Ascending aorta (tissue), 2 donors: ENCODE measurements at places on chromosomes 4 and X.
A peak's percentile ranks its signal among the peaks of the same experiment; 100 is the strongest.

GRCh38 chr4:128946916-128947315, 137.4 kb downstream of the JADE1 start:
- H3K4me3 ChIP-seq, result no peak overlapping the region
- no peaks in the 10 kb centered on the region for H3K4me1 ChIP-seq
- no peak overlapping the region for H3K27ac ChIP-seq
- H3K27me3 ChIP-seq, result no peaks in the 10 kb centered on the region
- no peak for DNase-seq

- peaks cover under 1% of the 10 kb centered on the region for H3K4me1 ChIP-seq
- no peak for DNase-seq
- peaks cover 6% of the 10 kb centered on the region for H3K36me3 ChIP-seq
- H3K27me3 ChIP-seq, result no peaks in the 10 kb centered on the region
Measured at GRCh38 chr4:41620594-41621256, 82.8 kb downstream of the LIMCH1 start.

DNA sequence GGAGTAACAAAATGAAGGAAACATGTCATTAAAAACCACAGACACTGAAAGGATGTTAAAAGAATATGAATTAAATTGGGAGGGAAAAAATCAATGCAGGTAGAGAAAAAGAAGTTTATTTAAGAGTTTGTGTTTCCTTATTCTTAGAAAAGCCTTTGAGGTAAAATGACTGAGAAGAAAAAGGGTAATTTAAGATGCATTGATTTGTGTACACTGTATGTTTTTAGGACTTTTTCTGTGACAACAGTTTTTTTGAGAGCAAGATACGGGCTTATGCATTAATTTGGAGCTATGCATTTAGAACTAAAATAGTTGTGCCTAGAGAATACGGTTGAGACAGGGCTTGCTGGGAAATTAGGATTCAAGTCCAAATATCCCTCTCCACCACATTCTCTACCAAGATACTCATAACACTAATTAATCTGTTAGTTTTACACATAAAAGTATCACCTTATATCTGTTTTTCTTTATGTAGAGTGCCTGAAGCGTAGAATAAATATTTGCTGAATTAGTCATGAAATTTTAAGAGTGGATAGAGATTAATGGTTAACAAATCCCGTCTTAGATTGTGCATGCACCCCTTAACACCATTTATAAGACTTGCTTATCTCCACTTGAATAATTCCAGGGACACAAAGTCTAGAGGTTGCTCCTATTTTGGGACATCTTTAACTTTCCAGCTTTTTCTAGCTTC, 232.5 kb downstream of the PCDH7 start:
- H3K4me1 ChIP-seq, result no peaks in the 10 kb centered on the region
- no peaks in the 10 kb centered on the region for H3K27me3 ChIP-seq
- no peak overlapping the region for H3K27ac ChIP-seq
- H3K4me3 ChIP-seq, result no peak overlapping the region
- H3K36me3 ChIP-seq, result no peaks in the 10 kb centered on the region

DNA sequence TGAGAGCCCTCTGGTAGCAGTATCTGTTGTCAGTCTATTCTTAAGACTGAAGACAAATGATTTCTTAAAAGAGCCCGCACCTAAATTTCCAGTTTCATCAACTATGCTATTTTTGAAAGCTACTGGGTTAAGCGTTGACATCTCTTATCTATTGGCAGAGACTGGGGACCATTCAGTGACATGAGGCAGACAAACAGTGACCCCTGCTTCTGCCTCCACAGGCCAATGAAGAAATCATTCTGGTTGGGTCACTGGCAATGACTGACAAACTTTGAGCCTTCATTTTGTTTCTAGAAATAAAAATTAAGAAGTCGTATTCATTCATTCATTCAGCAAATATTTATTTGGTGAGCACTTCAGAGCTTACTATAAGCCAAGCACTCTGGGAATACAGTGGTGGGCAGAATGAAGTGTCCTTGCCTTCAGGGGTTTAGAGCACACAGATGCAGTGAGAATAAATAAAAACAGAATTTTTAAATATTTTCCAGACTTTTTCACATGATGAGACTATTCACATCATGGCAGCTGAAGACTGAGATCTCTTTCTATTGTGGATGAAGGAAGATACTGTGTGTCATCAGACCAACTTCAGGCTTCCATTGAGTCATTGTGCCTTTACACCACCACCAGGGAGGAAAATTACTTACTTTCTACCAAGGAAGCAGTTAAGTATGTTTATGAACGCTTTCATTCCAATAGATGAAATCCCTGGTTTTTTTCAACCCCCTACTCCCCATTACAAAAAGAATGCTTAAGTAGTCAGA, 36.0 kb downstream of the SORBS2 start:
- no peak for DNase-seq
- H3K4me1 ChIP-seq, result peaks cover 24% of the 10 kb centered on the region
- H3K27ac ChIP-seq, result peak overlapping the region; percentile 81
- H3K4me3 ChIP-seq, result no peak overlapping the region

DNA sequence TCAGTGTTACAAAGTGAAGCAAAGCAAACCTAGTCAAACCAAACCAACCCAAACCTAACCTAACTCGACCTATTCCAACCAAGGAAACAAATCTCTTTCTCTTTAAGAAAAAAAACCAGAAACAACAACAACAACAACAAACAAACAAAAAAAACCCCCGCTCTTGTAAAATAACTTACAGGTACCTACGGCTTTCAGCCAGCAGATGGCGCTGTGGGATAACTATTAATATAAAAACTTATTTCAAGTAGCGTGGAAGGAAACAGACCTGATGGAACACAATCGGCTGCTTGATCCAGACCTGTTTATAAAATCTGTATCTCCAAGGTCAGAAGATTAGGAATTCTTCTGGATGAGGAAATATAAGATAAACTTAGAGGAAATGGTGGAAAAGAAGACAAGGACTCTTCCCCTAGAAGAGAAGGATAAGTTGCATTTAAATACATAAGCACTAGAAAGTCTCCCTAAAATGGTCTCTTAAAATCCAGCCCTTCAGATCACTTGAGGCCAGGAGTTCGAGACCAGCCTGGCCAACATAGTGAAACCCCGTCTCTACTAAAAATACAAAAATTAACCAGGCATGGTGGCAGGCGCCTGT, 34.4 kb upstream of the CDKL5 start:
- H3K27ac ChIP-seq, result no peak overlapping the region
- DNase-seq, result no peak
- no peak overlapping the region for H3K4me3 ChIP-seq
- H3K4me1 ChIP-seq, result no peaks in the 10 kb centered on the region
- H3K27me3 ChIP-seq, result no peaks in the 10 kb centered on the region

- H3K27ac ChIP-seq, result no peak overlapping the region
- no peak for DNase-seq
- H3K4me1 ChIP-seq, result no peaks in the 10 kb centered on the region
- H3K36me3 ChIP-seq, result no peaks in the 10 kb centered on the region
- no peak overlapping the region for H3K4me3 ChIP-seq
Measured at GRCh38 chr4:138659812-138660316, 355.7 kb upstream of the NOCT start.

DNA sequence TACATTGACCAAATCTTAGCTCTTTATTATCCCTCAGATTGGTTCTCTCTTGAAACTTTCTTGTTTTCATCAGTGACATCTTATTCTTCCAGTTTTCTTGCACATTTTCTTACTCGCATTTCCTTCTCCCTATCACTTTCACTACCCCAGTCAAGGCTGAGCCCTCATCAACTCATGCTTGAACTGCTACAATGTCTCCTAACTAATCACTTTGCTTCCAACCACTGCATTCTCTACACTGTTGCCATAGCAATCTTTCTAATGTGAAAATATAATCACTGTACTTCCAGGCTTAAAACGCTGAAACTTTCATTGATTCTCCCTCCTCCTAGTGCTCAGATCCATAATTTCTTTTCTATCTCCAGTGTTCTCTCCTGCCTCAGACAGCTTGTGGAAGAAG, 22.2 kb upstream of the LPAR4 start:
- H3K4me3 ChIP-seq, result no peak overlapping the region
- no peaks in the 10 kb centered on the region for H3K27me3 ChIP-seq
- no peaks in the 10 kb centered on the region for H3K4me1 ChIP-seq
- DNase-seq, result no peak
- H3K27ac ChIP-seq, result no peak overlapping the region

DNA sequence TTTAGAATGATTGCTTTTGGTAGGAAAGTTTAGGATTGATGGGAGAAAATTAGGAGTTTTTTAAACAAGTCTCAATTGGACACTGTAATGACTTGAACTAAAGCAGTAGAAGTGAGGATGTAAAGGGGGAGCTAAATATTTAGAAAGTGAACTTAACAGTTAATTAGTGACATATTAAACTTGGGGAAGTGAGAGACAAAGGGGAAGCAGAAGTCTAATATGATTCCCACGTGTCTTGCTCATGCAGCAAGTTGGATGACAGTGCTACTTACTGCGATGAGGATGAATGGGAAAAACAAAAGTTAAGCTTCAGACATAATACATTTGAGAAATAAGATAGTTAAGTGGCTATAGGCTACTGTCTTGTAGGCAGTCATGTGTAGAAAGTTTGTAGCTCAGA, 110.4 kb downstream of the RPA4 start:
- H3K4me3 ChIP-seq, result no peak overlapping the region
- H3K27me3 ChIP-seq, result no peaks in the 10 kb centered on the region
- no peak overlapping the region for H3K27ac ChIP-seq
- DNase-seq, result no peak

- H3K4me1 ChIP-seq, result no peaks in the 10 kb centered on the region
- H3K4me3 ChIP-seq, result no peak overlapping the region
- H3K36me3 ChIP-seq, result no peaks in the 10 kb centered on the region
Measured at GRCh38 chr4:176833400-176834175, 40.9 kb upstream of the VEGFC start.

GRCh38 chr4:138204507-138204906, 37.6 kb downstream of the SLC7A11 start:
- no peak overlapping the region for H3K4me3 ChIP-seq
- no peaks in the 10 kb centered on the region for H3K4me1 ChIP-seq

GRCh38 chr4:165864271-165864670, 8.8 kb upstream of the TLL1 start:
- no peak for DNase-seq
- H3K36me3 ChIP-seq, result no peaks in the 10 kb centered on the region
- H3K27me3 ChIP-seq, result no peaks in the 10 kb centered on the region
- H3K4me3 ChIP-seq, result no peak overlapping the region
- H3K4me1 ChIP-seq, result no peaks in the 10 kb centered on the region

DNA sequence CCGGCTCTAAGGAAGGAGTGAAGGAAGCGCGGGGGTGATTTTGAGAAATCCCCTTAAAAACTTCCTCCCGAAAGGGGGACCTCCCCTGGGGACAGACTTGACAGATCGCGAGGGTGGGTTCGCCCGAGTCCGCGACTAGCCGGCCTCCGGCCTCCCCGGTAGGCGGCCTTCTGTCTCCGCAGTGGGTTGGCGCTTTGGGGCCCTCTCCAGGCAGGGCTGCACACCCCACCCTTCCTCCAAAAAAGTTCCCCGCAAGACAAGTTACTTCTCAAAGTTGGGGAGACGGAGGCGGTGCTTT, 24.8 kb downstream of the HOPX start:
- H3K4me3 ChIP-seq, result peak overlapping the region; percentile 69
- no peak for DNase-seq
- no peaks in the 10 kb centered on the region for H3K36me3 ChIP-seq

GRCh38 chrX:12958059-12958458, 16.9 kb upstream of the TMSB4X start:
- DNase-seq, result no peak
- no peaks in the 10 kb centered on the region for H3K4me1 ChIP-seq
- no peak overlapping the region for H3K4me3 ChIP-seq
- H3K27ac ChIP-seq, result peak overlapping the region; percentile 3
- H3K27me3 ChIP-seq, result no peaks in the 10 kb centered on the region
- no peaks in the 10 kb centered on the region for H3K36me3 ChIP-seq

GRCh38 chr4:83664741-83665140, 128.8 kb downstream of the GPAT3 start:
- no peaks in the 10 kb centered on the region for H3K27me3 ChIP-seq
- no peak overlapping the region for H3K4me3 ChIP-seq
- H3K27ac ChIP-seq, result no peak overlapping the region
- H3K4me1 ChIP-seq, result no peaks in the 10 kb centered on the region
- no peaks in the 10 kb centered on the region for H3K36me3 ChIP-seq
- DNase-seq, result no peak

GRCh38 chrX:68894513-68895340, 65.9 kb downstream of the EFNB1 start:
- no peaks in the 10 kb centered on the region for H3K36me3 ChIP-seq
- no peaks in the 10 kb centered on the region for H3K27me3 ChIP-seq
- H3K4me3 ChIP-seq, result no peak overlapping the region
- H3K27ac ChIP-seq, result peak overlapping the region; percentile 97
- peaks cover 3% of the 10 kb centered on the region for H3K4me1 ChIP-seq

- DNase-seq, result peak; percentile 37
- no peak overlapping the region for H3K4me3 ChIP-seq
- H3K27me3 ChIP-seq, result no peaks in the 10 kb centered on the region
- no peaks in the 10 kb centered on the region for H3K4me1 ChIP-seq
Measured at GRCh38 chr4:38162240-38162784, 202.1 kb downstream of the PTTG2 start.

DNA sequence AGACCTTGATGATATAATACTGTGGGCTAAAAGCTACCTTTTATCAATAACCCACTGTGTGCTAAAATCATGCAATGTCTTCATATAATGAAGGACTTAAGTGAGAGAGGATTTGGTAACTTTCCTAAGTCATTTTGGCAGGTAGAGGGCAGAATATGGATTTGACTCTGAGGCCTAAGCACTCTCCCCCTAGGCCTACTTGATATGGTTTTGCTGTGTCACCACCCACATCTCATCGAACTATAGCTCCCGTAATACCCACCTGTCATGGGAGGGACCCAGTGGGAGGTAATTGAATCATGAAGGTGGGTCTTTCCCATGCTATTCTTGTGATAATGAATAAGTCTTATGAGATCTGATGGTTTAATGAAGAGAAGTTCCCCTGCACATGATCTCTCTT, 229.7 kb downstream of the GBA3 start:
- H3K4me3 ChIP-seq, result no peak overlapping the region
- no peaks in the 10 kb centered on the region for H3K36me3 ChIP-seq
- no peaks in the 10 kb centered on the region for H3K27me3 ChIP-seq
- H3K27ac ChIP-seq, result no peak overlapping the region
- H3K4me1 ChIP-seq, result no peaks in the 10 kb centered on the region
- DNase-seq, result no peak

DNA sequence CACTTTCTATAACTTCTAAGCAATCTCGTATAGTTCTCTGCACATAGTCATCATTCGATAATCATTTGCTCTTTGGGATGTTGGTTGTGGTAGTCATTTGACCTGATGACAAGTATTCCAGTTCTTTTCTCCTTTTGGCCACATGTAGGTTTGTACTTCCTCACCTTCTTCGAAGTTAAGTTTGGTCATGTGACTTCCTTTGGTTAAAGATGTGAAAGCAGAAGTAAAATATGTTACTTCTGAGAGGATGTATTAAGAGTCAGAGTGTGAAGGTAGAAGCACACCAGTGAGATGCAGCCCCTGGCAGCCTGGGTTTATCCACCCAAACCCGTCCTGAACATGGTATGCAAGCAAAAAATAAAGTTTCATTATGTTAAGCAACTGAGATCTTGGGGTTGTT, 48.9 kb upstream of the ZNF518B start:
- H3K27me3 ChIP-seq, result no peaks in the 10 kb centered on the region
- no peaks in the 10 kb centered on the region for H3K4me1 ChIP-seq
- H3K4me3 ChIP-seq, result no peak overlapping the region

GRCh38 chrX:120287513-120288112, 23.6 kb downstream of the TMEM255A start:
- H3K4me3 ChIP-seq, result no peak overlapping the region
- no peak overlapping the region for H3K27ac ChIP-seq
- no peaks in the 10 kb centered on the region for H3K4me1 ChIP-seq
- DNase-seq, result no peak
- no peaks in the 10 kb centered on the region for H3K36me3 ChIP-seq

- H3K27ac ChIP-seq, result no peak overlapping the region
- no peak overlapping the region for H3K4me3 ChIP-seq
- H3K4me1 ChIP-seq, result no peaks in the 10 kb centered on the region
- no peaks in the 10 kb centered on the region for H3K36me3 ChIP-seq
Measured at GRCh38 chrX:150014525-150014924, 76.2 kb upstream of the EOLA2 start.
